Activated CD8-positive, alpha-beta memory T cell treated with anti-CD3 and anti-CD28 coated beads for 1 hour (primary cell): ENCODE measurements at places on chromosomes 7 and 10.

DNA sequence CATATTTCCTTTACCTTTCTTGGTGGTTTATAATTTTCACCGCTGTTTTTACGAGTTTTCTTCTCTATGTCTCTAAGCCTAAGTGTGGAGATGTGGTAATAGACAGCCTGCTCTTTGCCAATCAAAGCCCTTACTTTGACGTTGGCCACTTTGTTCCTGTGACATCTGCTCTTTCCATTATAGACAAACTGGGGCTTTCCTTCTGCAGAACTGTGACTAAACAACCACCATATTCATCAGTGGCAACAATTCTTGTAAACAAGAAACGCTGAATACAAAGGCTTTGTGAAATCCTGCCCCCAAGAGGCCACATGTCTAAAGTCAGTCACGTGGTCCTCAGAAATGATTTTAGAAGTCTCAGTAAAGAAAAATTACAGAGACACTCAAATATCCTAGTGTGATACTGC is 59.6 kb upstream of the CAPZA2 start:
- DNase-seq: no peak

DNA sequence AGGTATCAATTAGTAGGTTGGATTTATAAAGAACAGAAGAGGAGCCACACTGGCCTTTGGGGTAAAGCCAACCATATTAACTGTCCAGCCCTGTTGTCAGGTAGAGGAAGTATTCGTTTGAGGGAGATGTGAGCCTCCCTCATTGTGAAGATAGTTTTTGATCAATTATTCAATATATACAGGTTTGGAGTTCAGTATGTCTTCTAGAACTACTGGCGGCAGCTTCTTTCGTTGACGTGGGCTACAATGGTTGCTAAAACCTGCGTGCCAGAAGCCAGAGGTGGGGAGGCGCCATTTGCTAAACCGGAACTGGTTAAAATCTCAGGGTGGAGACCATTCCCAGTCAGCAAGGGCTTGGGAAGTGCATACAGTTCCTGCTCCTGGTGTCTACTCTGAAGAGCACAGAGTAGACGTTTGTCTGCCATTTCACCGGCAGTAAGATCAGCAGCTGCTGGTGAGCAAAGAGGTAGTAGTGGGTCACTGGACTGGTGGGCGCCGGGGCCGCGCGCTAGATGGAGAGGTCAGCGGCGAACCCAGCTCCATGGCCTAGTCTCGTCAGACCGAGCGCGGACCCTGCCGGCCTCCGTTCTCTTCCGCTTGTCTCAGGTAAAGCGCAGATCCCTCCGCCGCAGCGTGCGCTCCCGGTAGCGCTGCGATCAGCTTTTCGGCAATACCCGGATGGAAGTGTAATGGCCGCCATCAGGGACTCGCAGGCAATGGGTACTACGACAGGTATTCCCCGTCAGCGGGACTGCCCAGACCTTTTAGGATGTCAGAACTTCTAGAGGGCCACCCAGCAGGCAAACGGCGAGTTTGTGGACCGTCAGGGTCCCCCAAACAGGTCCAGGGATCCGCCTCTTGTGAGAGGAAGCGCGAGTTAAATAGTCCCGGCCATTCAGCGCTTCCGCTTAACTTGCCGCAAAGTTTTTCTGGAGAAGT is at the start of gene ZNF518A:
ZNF518A (plus strand) TSS at position 911 of the 939 bp plus-strand sequence. CDS start 26,026 bp downstream, outside the sequence.
- peak; percentile 81 for DNase-seq

GRCh38 chr7:140364819-140365218 is 33.5 kb downstream of the SLC37A3 start:
- no peak for DNase-seq

- DNase-seq: no peak
These were observed 68.5 kb downstream of the GNAT3 start for GRCh38 chr7:80443325-80443724.

DNA sequence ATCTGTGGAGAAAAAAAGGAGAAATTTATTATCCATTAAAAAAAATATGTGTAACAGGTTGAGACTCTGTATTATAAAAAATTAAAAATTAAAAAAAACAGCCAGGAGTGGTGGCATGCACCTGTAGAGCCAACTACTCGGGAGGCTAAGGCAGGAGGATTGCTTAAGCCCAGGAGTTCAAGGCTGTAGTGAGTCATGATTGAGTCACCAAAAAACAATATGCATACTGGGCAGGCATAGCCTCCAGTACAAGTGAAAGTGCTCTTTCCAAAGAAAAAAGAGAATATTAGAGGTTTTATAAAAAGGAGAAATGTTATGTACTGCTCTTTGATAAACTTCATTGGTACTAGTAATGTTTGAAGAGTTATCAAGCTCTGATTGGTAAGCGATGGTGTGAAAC is 647.1 kb upstream of the ZWINT start:
- no peak for DNase-seq

GRCh38 chr7:157423886-157424565 is 87.2 kb downstream of the DNAJB6 start:
- no peak for DNase-seq

GRCh38 chr7:134637441-134637840 is 9.2 kb upstream of the BPGM start:
- DNase-seq: no peak

DNA sequence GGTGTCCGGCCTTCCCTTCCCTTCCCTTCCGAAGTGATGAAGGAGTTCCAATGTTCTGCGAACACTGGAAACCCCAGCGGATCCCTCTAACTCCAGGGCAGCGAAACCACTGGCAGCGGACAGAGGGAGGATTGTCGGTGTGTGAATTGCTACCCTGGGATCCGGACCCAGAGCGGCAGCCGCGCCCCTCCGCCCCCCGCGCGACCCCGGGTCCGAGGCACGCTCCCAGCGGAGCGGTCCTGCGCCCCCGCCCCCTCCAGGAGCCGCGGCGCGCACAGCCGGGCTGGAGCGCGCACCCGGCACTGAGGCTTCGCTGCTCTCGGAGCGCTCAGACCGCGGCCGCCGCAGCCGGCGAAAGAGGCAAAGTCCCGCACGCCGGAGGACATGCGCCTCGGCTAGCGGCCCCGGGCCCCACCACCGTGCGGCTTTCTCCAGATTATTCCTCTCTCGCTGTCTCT is at the start of gene PTPRZ1:
PTPRZ1 (plus strand) TSS at position 331 of the 458 bp plus-strand sequence. CDS start 339 bp downstream, outside the sequence.
- no peak for DNase-seq

DNA sequence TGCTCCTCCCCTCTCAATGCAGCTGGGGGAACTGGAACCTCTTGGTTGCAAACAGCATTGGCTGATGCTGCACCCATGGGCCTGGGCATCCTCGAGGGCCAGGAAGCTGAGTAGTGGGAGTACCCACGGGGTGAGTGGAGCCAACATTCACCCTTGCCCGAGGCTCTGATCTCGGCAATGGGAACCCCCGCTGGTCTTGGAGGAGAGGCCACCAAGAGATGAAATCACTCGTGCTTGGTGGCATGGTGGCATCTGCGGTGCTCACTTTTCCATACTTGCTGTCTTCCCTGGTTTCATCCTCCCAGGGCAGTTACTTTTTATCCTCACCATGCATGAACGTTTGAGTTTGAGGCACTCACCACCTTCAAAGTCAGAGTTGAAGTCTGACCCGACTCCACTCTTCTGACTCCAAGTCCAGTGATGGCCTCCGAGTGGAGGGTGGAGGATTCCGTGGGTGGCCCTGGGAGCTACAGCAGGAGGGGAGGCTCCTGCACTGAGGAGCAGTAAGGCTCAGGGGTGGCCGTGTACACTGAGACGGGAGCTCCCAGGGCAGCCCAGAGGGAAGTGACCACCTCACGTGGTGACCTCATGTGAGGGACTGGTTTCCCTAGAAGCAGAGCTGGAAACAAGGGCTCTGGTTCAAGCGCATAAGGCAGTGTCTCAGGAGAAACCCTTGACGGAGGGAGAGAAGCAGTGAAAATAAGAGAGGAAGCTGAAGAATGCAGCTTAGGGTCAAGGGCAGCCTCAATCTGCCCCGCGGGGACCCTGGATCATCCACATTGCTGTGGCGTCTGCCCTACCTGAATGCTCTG is 349.1 kb downstream of the TCERG1L start:
- DNase-seq: no peak

GRCh38 chr7:101169838-101170551 is 4.6 kb upstream of the VGF start:
- peak; percentile 75 for DNase-seq

- DNase-seq: peak; percentile 25
These were observed 103.6 kb downstream of the SMURF1 start for GRCh38 chr7:99040104-99040958.

GRCh38 chr10:25766687-25767221 is 167.3 kb upstream of the MYO3A start:
- DNase-seq: no peak

GRCh38 chr10:114879093-114879492 is 57.5 kb downstream of the FHIP2A start:
- no peak for DNase-seq

DNA sequence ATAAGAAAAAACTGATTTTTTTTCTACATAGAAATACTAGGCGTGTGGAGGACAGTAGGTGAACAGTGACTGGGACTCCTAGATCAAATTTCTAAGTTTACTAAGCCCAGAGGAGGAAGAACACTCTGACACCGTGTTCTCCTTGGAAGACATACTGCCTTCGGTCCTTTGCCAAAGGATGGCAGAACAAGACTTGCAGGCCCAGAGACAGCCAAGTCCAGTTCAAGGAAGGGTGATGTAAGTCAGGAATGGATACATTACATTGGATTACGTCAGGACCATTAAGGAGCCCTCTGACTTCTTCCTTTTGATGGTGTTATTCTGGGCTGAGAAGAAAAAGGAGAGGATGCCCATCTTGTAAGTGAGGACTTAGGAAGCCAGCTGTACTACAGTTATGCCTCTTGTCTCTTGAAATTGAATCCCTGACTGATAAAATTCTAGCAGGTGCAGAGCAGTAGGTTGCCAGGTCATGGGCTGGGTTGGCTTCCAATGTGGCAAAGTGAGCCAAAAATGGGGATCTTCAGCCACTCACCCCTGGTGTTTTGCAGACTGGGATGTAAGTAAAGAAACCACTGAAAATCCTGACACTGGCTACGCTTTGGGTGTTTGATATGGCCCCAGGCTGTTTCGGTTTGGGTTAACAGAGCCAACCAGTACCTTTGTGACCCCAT is 45.1 kb downstream of the RELN start:
- no peak for DNase-seq

GRCh38 chr10:125274961-125275360 is 114.6 kb upstream of the CTBP2 start:
- DNase-seq: no peak

DNA sequence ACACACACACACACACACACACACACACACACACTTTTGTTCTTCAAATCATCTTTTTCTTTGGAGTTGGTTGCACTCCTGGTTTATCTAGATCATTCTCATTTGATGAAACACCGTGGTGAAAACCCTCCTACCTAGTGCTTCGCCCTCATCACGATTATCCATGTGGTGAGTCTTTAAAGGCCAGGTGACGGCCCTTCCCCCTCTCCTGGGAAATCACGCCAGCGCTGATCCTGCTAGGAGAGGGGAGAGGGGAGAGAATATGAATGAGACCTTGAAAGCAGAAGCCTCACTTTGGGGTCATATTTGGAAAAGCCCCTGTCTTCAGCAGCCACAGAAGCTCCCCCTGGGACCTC is 103.9 kb upstream of the LRRC4 start:
- no peak for DNase-seq

- no peak for DNase-seq
These were observed 19.6 kb upstream of the SMNDC1 start for GRCh38 chr10:110324201-110324804.

- no peak for DNase-seq
These were observed 40.7 kb upstream of the ZMIZ1 start for GRCh38 chr10:79028056-79028430.

- no peak for DNase-seq
These were observed 39.5 kb upstream of the FOXK1 start for GRCh38 chr7:4642468-4643203.

- DNase-seq: no peak
These were observed 207.9 kb downstream of the PAXIP1 start for GRCh38 chr7:154795014-154795413.

- DNase-seq: no peak
These were observed 50.9 kb downstream of the SEMA3D start for GRCh38 chr7:85135977-85136376.

DNA sequence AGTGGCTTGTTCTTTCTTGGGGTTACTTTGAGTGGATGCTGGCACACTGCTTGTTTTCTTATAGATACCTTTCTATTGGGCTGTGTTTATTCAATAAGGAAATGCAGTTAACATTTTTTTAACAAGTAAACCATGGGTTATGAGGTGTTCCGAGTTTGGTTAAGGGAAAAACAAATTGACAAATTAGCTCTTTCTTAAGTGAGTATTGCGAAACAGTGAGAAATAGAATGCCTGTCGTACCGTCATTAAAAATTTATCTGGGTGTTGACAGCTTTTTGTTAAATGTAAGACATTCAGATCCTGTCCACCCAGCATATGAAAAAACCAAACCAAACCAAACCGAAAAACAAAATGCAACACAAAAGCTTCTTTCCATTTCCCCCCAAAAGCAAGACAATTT is 6.2 kb downstream of the CUX1 start:
- no peak for DNase-seq

DNA sequence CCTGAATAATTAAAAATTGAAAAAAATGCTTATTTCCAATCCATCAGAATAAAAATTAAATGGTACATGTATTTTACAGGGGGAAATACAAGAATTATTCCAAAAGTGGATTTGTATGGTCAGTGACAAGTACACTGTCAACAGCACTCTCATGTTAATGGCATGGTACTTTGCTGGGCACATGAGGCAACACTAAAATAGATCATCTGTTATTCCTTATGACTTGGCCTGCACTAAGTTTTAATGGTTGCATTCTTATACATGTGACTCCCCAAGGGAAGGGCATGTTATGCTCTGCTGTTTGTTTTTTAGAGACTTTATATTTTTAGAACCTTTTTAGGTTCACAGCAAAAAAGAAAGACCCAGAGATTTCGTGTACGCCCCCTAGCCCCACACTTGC is 128.3 kb downstream of the CPEB3 start:
- no peak for DNase-seq

DNA sequence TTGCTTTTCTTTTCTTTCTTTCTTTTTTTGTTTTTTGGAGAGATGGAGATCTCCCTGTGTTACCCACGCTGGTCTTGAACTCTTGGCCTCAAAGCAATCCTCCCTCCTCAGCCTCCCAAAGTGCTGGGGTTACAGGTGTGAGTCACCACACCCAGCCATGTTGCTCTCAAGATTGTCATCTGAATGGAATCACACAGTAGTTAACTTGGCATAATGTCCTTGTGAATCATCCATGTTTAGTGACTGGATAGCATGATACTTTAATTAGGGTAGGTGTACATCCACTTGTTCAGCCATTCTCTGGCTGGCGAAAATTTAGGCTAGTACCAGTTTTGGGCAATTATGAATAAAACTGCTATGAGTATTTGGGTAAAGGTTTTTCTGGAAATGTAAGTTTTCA is 15.4 kb upstream of the GRB10 start:
- no peak for DNase-seq
